ENCODE measurements at places on chromosomes 7 and 10. TPM values are rescaled to one million over a fixed set of nuclear protein-coding genes. Genes with fewer than 3 reads are reported as not detected.
A peak's percentile ranks its signal among the peaks of the same experiment; 100 is the strongest.

BMPER gene
- 0.47 TPM for total RNA-seq

TRIL gene
- total RNA-seq = 9.5 TPM

- H3K4me3 ChIP-seq = no peak overlapping the region
- DNase-seq = no peak
- H3K36me3 ChIP-seq = peaks cover 11% of the 10 kb centered on the region
- H3K27me3 ChIP-seq = no peaks in the 10 kb centered on the region
- no peaks in the 10 kb centered on the region for H3K4me1 ChIP-seq
- no peak overlapping the region for H3K27ac ChIP-seq
These were observed 124.9 kb downstream of the DLG5 start for GRCh38 chr10:77801474-77802161.

GRCh38 chr10:45000138-45000751 is 478 bp upstream of the ZNF22 start:
- no peaks in the 10 kb centered on the region for H3K27me3 ChIP-seq
- H3K27ac ChIP-seq = peak overlapping the region; percentile 93
- DNase-seq = peak; percentile 55
- peaks cover 26% of the 10 kb centered on the region for H3K36me3 ChIP-seq
- peak overlapping the region; percentile 89 for H3K4me3 ChIP-seq
- no peaks in the 10 kb centered on the region for H3K4me1 ChIP-seq

DNA sequence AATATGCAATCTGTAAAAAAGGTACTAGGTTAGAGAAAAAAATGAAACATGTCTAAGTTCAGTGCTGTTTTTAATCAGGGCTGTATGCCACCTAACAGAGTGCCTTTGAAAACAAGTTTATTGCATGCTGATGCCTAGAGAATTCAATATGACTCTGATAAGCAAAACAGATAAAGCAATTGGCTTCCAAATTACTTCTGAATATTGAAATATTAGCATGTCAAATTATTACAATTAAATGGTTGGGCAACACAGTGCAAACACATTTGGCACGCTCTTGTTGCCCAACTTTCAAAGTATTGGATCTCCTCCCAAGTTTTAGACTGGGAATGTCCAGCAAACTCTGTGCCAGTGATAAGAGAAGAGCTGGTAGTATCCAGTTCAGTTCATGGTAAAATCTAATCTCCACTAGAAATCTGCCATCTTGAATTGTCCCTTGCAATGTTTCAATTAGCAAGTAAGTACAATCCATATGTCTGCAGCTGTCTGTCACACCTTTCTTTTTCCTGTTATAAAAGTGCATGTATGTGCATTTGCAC is 65.2 kb upstream of the FAM133B start:
- no peak overlapping the region for H3K4me3 ChIP-seq
- H3K36me3 ChIP-seq = peaks cover 33% of the 10 kb centered on the region
- no peak for DNase-seq

Measured in SJCRH30 (cell line).